OCI-LY7 (cell line): ENCODE measurements at places on chromosomes 7 and 10. TPM values are rescaled to one million over a fixed set of nuclear protein-coding genes. Genes with fewer than 3 reads are reported as not detected.

DNA sequence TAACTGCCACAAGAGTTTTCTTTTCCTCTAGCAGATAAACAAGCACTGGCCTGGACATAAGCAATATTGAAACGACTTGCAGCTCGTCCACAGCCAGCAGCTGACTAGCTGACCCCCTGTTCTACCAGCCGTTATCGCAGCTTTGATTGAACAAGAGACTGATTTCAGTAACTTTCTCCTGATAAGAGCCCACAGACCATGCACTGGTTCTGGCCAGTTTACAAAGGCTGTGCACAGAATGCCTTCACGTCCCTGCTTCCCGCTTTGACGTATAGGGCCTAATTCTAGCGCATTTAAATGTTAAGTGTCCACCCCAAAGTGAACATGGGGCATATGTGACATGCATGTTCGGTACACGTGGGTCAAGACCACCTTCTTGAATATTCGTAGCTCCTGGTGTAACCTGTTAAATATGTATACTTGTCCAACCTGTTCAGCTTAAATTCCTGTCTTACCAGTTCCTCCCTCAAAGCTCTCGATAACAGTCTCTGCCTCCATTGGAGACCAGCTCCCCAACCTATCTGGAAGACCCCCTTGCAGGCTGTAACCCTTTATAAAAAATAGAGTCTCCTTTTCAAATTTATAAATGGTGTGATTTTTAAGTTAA lies 69.2 kb downstream of the LYZL1 start:
- DNase-seq: no peak

- no peak for DNase-seq
Observed at GRCh38 chr7:121278120-121279021, 50.4 kb upstream of the WNT16 start.

GRCh38 chr7:139972029-139972428 lies 90.7 kb downstream of the PARP12 start:
- no peak for DNase-seq

DNA sequence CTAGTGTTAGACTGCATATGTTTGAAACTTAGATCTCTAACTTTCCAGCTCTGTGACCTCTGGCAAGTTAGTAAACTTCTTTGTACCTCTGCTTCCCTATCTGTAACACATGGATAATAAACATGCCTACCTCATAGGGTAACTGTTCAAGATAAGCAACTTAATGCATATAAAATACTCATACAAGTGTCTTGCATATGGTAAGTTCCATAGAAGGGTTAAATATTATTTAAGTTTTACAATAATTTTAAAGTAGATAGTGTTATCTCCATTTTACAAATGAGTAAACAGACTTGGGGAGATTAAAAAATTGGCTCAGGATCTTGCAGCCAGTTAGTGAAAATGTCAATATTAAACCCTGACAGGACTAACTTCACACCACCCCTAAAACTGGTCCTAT lies 30.1 kb upstream of the CD36 start:
- DNase-seq: no peak

DNA sequence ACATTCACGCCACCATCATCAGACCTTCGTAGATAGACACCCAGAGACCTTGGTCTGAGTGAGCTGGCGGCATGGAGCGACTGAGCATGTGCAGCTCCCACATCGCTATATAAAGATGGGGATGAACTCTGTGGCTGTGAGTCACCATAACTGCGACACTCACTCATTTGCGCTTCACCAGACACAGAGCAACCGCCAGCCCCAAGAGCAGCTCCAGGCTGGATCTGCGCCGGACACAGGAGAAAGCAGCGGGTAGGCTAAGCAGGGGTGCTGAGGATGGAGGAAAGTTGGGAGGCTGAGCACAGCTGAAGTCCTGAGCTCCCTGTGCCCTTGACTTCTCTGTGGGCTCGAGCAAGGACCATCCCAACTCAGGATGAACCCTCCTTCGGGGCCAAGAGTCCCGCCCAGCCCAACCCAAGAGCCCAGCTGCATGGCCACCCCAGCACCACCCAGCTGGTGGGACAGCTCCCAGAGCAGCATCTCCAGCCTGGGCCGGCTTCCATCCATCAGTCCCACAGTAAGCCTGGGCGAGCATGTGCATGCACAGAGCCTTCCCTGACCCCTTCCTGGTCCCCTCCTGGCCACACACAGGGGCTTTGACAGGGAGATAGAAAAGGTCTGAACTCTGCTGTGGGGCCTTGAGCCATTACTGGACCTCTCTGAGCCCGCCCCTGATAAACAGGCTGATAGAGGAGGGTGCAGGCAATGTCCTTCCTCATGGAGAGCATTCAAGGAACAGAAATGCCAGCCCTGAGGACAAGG lies at the start of gene OPN4:
OPN4 (plus strand) TSS at position 137 of the 762 bp plus-strand sequence; CDS start at position 374, 237 bp downstream.
- no peak for DNase-seq

LRGUK gene
- 0.46 and 0.52 TPM in 2 replicates for total RNA-seq

CCDC172 gene
- not detected in 2 replicates for total RNA-seq
